ENCODE measurements at places on chromosomes 16 and 17.

DNA sequence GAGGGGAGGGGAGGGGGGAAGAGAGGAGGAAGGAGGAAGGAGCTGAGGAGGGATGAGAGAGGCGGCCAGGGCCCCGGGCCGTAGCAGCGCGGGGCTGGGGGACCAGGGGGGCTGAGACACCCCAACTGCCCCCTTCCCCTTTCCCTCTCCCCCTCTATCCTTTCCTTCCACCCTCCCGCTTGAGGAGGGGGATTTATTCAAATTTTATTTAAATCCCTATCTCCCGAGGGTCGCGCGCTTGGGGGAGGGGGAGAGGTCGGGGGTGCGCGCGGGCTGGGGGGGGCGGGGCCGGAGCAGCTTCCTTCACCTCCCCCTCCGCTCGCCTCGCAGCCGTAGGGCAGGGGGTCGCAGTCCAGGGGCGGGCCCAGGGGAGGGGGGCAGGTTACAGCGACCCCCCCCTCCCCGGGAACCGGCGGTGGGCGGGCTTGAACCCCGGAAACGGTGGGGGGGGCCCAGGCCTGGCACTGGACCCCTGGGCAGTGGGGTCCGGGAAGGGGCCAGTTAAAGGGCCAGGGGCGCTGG, at the start of gene FBXL19:
Gene FBXL19 (plus strand): TSS at position 19 of the 522 bp plus-strand sequence. CDS start 2,183 bp downstream, outside the sequence.
- DNase-seq: no peak

- no peak for DNase-seq
Observed at GRCh38 chr17:45248132-45248957, 13.5 kb downstream of the SPATA32 start.

DNA sequence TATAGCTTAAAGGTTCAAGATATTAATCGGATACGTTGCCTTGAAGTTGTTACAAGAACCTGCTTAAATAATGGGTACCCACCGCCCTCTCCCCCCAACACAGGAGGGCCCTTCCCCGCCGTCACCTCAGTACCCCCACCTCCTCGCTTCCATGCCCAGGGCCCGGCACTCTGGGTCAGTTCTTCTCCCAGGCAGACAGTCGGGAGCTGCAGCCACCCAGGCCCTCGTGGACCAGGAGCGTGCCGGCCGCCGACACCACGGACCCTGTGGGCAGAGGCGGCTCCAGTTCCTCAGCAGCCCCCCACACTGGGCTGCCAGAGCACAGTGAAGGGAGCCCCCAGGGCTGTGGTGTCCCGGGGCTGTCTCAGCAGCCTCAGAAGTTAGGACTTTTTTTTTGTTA, 80.9 kb upstream of the ZNF750 start:
- DNase-seq: no peak

DNA sequence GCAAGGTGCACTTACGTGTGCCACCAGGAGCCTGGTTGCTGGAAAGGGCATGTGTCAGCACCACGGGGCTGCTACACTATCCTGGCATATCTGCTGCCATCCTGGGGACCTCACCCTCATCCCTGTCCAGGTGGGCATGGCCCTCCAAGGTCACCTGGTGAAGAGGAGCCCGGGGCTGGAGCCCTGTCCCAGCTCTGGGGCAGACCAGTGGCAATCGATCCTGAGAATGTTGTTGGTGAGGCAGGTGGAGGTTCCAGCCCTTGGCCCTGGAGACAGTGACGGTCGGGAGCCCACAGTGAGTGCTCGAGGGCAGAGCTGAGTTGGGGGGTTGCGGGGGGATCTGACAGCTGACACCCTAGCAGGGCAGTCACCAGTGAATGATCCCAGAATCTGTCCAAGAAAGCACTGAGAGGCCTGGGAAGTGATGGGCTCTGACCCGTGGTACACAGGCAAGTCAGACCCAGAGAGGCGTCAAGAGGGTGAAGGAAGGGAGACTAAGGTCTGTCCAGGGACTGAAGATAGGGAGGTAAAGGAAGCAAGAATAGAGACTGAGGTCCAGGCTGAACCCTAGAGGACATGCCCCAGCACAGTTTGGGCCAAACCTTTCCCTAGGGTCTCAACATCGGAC, 17.6 kb downstream of the POLR3K start:
- no peak for DNase-seq

DNA sequence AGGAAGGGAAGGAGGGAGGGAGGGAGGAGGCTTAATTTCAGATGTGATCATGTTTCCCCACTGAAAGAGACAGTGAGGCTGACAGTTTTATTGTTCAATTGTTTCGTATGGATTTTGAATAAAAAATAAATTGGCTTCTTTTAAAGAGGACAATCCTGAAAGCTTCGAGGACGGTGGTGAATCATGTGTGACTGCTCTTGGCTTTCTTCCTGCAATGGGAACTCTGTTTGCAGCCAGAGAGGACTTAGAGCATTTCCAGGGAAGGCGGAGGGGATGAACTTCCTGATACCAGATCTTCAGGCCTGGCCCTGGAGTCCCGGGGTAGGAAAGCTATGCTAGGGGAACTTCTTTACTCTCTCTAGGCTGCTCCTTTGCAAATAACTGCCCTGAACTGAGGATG, 72.8 kb upstream of the C16orf82 start:
- peak; percentile 59 for DNase-seq

DNA sequence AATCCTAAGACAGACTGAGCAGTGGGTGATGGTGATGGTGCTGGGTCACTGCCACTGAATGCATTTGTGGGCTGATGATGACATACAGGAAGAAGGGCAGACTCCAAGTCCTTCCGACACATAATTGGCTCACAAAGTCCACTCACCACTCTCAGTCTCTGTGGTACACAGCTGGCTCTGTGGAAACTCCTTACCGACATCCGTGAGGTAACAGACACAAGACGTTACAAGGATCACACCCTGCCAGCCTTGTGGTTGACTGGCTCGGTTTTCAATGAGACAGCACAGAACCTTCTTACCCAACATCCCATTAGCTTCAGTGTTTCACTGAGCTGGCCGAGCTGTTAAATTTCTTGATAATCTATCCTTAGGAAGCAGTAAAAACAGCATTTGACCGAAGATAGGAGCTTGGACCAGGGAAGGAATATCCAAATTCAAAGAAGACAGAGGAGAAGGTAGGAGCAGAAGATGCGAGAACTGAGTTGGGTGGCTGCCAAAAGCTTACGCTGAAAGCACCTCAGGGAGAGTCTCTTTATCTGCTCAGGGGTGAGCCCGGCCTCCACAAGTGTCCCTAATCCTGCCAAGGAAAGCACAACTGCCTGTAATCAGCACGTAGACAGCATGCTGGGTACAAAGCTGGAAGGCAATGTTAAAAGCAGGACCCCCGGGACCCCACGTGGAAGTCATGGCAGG, 5.5 kb upstream of the MXRA7 start:
- DNase-seq: peak; percentile 97

DNA sequence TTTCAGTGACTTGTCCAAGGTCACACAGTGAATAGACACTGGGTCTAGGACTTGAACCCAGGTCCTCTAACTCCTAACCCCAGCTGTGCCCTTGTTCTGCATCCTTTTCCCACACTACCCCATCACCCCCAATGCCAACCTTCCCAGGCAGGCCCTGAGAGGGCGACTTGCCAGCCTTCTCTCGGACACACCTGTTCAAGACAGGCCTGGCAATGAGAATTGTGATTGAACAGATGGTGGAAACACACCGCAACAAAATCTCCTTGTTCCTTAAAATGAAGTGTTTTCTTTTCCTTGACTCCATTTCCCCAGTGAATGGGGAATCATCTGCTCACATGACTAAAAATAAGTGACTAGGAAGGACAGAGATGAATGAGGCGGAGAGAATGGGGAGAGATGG, 189.5 kb upstream of the ASIC2 start:
- no peak for DNase-seq

DNA sequence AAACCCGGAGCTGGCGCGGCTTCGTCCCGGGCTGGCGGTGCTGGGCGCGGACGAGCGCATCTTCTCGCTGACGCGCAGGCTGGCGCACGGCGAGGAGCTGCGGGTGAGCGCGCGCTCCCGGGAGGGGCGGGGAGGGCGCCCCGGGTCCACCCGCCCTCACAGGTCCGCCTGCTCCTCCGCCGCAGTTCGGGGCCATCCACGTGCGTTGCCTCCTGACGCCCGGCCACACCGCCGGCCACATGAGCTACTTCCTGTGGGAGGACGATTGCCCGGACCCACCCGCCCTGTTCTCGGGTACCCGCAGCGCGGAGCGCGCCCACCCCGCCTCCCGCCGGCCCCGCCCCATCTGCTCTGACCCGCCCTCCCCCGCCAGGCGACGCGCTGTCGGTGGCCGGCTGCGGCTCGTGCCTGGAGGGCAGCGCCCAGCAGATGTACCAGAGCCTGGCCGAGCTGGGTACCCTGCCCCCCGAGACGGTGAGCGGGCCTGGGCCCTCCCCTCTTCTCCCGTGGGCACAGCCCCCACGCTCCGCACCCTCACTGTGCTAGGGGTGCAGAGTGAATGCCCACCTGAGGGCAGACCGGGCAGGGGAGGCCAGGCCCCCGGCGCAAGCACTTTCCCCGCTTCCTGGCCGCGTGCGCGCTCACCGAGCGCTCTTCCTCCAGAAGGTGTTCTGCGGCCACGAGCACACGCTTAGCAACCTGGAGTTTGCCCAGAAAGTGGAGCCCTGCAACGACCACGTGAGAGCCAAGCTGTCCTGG, 1.4 kb downstream of the HAGHL start:
- peak; percentile 83 for DNase-seq

DNA sequence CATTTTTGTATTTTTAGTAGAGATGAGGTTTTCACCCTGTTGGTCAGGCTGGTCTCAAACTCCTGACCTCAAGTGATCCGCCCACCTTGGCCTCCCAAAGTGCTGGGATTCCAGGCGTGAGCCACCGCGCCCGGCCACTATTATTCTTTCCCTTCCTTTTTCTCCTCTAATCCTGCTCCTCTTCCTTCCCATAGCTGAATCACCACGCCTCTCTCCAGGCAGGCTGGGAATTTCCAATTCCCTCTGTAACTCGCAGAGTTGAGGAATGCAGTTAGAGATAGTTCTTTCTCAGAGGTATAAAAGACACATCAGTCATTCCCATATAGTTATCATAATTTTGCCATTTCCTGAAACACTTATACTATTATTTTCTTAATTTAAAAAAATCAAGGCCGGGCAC, 11.2 kb downstream of the METTL16 start:
- DNase-seq: peak; percentile 28

GRCh38 chr17:7113273-7114071, 1.1 kb downstream of the ASGR2 start:
- no peak for DNase-seq

DNA sequence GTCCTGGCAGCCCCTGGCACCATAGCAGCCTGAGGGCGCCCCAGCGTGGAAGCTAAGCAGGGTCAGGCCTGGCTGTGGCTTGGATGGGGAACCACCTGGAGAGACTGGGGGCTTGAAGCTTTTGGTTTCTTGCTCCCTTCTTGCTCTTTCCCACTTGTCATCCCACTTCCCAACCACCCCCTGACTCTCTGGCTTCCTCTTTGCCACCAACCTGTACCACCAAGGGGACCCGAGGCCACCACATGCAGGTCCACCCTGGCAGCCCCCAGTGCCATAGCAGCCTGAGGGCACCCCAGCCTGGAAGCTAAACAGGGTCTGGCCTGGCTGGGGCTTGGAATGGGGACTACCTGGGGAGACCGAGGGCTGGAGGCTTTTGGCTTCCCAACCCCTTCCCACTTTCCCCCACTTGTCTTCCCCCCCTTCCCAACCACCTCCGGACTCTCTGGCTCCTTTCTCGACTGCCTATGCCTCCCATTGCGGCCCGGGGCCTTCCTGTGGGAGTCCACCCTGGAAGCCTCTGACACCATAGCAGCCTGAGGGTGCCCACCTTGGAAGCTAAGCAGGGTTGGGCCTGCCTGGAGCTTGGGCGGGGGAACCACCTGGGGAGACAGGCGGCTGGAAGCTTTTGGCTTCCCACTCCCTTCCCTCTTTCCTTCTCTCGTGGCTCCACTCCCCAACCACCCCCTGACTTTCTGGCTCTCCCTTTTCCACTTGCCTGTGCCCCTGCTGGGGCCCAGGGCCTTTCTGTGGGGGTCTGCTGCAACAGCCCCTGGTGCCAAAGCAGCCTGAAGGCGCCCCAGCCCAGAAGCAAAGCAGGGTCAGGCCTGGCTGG, 2294.4 kb downstream of the TP53TG3F start:
- no peak for DNase-seq

GRCh38 chr17:80109066-80109660, 7.8 kb downstream of the GAA start:
- no peak for DNase-seq

GRCh38 chr17:65193716-65194293, 56.6 kb downstream of the RGS9 start:
- DNase-seq: peak; percentile 47

DNA sequence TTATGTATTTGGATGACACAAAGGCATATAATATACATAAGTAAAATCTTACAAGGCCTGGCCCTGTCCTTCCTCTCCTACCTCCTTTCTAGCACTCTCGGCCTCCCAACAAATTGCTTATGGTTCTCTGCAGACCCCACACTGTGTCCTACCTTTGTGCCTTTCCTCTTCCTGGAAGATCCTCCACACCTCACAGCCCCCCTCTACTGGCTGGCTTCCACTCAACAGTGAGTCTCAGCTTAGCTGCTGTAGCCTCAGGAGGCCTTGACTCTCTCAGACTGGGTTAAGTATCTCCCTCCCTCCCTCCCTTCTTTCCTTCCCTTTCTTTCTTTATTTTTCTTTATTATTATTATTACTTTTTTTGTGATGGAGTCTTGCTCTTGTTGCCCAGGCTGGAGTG, 8.3 kb upstream of the SLC52A1 start:
- no peak for DNase-seq

- DNase-seq: peak; percentile 53
Observed at GRCh38 chr17:77011173-77012011, 129.4 kb upstream of the SEC14L1 start.

DNA sequence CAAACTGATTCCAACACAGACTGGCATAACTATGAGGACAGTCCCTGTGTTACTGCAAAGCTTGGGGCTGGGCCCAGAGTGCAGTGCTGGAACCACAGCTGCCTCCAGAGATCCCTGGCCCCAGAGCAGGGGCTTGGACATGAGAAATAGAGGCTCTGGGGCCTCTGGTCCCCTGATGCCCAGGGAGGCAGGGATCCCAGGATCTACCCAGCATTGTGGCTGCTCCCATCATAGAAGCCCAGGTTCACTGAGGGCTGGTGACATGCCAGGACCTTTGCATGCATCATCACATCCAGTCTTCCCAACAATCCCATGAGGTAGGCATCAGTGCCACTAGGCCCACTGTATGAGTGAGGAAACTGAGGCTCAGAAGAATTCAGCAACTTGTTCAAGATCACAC, 95.8 kb downstream of the TMEM132E start:
- no peak for DNase-seq

GRCh38 chr17:71168053-71168741, 952.6 kb upstream of the SOX9 start:
- DNase-seq: no peak

DNA sequence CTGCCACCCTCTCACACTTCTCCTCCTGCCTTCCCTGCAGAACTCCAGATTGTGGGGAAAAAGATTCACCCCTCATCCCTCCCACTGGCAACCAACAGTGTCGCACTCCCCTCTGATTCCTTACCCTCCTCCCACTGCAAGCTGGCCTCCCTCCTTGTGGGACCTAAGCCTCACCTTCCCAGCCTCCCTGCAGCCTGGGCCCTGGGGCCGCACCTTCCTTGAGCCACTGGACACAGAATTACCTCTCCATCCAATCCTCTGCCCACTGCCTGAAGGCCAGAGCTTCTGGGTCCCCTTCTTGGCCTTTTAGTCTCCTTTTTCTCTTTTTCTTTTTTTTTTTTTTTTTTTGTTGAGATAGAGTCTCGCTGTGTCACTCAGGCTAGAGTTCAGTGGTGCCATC, 33.9 kb downstream of the NGFR start:
- DNase-seq: no peak

Measured in EL (cell line).